ENCODE measurements at places on chromosomes 16 and 17.

DNA sequence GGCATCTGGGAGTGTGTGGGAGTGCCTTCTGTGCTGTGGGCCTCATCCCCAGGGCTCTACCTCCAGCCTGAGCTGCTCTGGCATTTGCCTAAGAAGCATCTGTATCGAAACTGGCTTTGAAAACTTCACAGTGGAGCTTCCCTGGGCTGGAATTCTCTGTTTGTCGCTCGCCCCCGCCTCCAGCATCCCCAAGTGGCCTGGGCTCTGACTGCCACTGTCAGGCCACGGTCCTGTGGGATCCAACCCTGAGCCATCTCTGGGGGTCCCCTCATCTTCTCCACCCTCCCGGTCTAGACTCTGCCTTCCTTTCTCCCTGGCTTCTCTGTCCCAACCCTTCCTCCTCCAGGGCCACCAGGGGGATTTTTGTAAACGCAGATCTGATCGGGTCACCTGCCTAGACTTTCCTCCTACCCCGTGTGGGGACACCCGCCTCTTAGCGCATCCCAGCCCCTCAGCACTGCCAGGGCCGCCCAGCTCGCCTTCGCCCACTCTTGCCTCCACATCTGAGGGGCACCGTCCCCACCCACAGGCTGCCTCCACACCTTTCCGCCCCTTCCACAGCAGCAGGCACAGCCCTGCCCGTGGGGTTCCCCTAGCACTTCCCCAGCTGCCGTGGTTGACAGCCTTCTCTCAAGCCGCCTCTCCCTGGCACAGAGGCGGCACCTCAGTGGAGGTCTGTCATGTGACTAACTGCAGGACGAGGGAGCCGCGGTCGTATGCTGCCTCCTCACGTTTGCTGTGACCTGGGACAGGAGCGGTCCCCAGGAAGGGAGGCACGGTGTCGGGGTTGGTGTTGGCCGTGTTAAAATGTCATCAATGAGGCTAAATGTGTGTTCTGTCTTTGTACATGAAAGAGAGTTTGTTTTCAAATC, 12.0 kb downstream of the TBC1D24 start:
- peak; percentile 34 for DNase-seq

GRCh38 chr17:81792675-81793615, 11.0 kb upstream of the GCGR start:
- no peak for DNase-seq

GRCh38 chr17:83152745-83153611, 73.6 kb downstream of the METRNL start:
- DNase-seq: no peak

GRCh38 chr17:19376811-19377210, 1.5 kb upstream of the MAPK7 start:
- DNase-seq: no peak

DNA sequence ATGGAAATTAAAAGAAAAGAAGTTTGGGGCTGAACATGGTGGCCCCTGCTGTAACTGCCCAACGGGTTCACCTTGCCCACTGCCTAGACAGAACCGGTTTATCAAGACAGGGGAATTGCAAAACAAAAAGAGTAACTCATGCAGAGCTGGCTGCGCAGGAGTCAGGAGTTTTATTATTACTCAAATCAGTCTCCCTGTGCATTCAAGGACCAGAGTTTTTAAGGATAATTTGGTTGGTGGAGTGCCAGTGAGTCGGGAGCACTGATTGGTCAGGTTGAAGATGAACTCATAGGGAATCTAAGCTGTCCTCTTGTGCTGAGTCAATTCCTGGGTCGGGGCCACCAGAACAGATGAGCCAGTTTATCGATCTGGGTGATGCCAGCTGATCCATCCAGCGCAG, 4.4 kb upstream of the SCPEP1 start:
- DNase-seq: no peak

DNA sequence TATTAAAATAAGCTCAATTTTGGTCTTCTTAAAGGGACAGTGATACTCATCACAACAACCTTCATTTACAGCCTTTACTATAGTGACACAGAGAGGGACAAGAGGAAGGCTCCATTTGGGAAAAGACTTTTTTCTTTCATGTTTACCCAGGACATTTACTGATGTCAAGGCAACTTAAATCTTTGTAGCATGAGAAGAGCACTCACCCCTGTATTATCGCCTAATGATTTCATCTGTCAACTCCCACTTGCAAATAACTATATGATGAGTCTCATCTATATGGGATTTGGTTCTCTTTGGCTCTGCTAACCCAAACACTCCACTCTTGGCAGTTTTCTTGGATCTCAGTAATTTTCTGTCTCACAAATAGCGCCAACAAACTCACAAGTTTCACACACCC, 24.1 kb downstream of the BLMH start:
- DNase-seq: peak; percentile 75

GRCh38 chr16:83176802-83177201, 550.0 kb downstream of the CDH13 start:
- no peak for DNase-seq

DNA sequence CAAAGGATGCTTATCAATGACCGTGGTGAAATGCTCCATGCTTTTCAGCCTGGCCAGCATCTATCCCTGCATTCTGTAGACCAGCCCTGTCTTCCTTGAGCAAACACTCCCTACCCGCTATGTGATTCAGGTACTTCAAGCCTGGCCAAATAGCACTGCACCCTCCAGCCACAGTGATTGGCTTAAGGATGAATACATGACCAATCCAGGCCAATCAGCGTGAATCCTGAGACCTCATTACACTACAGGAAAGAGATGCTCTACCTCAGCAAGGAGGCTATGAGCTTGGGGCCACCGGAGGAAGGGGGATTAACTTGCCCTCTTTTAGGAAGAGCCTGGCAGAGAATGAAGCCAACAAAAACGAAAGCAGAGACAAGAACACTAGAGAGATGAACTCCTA, 162.5 kb downstream of the ZNF423 start:
- no peak for DNase-seq

DNA sequence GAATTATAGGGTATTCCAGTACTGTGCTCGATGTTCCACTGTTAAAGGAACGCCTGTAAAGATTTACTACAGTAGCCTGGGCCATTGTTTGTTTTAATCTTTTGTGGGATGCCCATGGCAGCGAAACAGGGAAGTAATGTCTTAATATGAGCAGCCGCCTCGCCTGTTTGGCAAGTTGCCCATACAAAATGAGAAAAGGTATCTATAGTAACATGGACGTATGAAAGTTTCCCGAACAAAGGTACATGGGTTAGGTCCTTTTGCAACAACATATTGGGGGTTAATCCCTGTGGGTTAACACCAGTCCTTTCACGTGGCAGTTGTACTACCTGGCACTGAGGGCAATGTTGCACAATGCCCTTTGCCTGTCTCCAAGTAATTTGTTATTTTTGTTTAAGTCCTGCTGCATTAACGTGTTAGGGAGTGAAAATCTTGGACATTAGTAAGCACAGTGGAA, 21.1 kb upstream of the TMC5 start:
- DNase-seq: peak; percentile 63
